RWPE1 (cell line): ENCODE measurements at places on chromosomes 16 and 17.
A peak's percentile ranks its signal among the peaks of the same experiment; 100 is the strongest.

DNA sequence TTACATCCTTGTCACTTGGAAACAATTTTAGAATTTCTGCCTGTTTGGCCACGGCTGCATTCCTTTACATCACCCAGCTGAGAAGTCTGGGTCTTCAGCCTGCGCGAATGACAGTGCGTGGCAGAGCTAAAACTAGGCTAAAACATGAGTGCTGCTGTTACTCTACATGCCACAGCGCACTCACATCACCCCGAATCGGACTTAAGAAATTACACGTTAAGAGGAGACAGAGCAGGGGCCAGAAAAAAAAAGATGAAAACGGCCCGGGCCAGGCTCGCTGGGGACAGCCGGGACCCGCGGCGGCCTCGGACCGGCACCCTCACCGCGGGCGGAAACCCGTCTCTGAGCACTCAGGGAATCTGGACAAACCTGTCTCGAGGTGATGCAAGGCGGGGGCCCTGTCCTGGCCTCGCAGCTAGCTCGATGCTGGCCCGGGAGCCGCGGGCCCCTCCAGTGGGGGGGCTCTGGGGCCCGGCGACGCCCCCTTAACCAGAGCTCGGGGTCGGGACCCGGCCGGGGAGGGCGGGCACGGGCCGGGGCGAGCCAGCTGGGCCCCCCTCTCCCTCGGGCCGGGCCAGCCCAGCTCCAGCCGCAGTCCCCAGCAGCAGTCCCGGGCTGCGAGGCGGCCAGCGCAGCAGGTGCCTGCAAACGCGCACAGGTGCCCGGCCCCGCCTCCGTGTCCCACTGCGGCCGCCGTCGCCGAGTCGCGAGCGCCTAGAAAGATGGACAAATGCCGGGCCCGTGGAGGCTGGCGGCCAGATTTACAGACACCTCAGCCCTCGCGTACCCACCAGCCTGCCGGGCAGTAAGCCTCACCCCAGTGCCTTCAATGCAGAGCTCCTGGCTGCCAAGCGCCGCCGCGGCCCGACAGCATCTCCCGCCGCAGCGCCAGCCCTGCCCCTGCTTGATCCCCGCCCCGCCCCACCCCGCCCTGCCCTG, at the start of gene AKTIP:
Gene AKTIP (minus strand): TSS at position 879 of the 939 bp plus-strand sequence. CDS start 2,950 bp downstream, outside the sequence.
- DNase-seq, result peak; percentile 37

- peak; percentile 35 for DNase-seq
Measured at GRCh38 chr16:82630219-82630618, 3.5 kb downstream of the CDH13 start.

- DNase-seq, result no peak
Measured at GRCh38 chr17:71437166-71437565, 683.7 kb upstream of the SOX9 start.

DNA sequence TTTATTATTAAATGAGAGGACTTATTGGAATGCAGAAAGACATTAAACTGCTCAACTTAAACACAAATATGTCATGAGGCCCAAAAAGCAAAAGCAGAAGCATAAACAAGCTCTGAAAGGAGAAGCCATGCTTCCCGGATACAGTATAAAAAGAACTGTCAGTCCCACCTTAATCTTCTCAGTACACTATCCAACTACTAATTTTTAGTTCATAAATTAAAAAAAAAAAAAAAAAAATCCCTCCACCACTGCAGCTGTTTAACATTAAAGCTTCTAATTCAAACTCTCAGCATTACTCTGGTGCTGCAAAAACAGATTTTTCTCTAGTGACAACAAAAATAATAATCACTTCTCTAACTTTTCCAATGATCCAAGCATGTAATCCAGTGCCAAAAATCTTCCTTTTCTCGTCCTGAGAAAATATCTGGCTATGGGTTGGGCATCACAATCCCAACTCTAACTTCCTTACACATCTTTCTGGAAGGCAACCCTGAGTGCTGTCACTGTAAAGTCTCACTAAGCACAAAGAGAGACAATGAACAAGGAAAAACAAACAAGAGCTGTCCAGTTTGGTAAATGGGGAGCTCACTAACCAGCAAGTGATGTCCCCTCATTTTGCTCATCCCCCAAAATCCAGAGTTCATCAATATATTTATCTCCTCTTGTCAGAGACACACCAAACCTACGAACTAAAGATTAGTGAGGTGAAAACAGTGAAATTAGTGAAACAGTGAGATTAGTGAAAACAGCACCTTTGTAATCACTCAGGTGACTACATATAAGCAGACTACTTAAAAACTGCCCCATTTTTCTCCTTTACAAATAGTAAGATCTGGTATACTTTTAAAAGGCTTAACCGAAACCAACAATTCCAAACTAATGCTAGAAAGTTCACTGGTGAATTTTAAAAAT, 5.5 kb downstream of the USP32 start:
- no peak for DNase-seq

DNA sequence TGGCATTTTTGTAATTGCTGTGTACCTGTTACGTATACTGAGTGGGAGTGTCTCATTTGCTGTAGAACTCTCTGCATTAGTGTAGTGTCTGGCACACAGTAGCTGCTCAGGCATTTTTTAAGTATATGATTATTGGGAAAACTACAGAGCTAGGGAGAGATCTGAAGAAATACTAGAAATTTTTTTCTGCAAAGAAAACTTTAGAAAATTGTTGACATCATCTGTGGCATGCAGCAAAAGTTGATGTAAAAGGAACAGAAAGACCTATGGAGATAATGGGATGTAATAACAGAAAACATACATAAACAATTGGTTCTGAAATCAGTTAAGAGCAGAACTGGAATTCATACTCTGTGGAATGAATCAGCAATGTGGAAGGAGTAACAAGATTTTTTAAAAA, 11.6 kb downstream of the CLTC start:
- DNase-seq, result no peak

DNA sequence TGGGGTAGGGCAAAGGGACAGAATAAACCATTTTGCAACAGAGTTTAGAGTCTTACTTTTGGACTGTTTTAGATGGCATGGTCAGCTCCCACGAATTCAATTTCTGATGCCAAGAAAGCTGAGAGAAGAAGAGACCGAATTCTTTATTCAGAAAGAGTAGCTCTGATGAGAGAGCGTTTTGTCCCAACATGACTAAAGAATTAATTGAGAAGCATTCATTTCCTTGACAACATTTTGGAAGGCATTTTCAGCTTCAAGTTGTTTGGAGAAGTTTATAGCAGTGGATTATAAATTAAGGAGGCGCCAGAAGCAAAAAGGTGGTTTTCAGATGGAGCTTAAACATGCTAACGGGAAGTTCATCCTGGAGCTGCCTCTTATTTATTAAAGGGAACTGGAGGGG, 12.2 kb downstream of the GAN start:
- no peak for DNase-seq

DNA sequence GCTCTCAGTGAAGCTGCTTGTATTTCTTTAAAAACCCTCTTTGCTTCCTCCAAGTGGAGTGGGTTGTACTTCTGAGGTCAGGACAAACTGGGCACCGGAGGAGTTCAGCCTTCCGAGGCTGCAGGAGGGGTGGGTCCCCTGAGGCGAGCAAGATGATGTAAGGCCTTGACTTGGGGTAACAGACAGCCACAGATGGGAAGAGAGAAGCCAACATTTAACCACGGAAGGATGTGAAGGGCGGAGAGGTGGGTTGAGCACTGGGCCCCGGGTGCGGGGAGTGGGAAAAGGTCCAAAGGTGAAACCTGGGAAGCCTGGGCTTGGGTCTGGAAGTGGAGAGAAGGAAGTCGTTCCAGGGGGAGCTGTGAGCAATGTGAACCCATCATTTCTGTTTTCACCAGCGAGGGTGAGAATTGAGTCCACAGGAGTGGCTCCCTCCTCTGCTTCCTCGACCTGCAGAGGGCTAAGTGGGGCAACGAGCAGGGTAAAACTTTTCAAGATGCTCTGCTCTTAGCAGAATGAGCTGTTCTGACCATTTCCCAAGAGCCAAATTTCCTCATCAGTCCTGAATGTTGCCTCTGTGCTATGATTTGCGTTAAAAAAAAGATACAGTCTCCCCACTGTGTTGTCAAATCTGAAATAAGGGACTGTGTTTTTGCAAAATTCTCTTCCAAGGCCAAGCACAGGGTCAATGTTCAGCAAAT, 137.7 kb upstream of the CRHR1 start:
- DNase-seq, result no peak

- DNase-seq, result peak; percentile 78
Measured at GRCh38 chr16:10729104-10730048, 14.3 kb upstream of the NUBP1 start.

DNA sequence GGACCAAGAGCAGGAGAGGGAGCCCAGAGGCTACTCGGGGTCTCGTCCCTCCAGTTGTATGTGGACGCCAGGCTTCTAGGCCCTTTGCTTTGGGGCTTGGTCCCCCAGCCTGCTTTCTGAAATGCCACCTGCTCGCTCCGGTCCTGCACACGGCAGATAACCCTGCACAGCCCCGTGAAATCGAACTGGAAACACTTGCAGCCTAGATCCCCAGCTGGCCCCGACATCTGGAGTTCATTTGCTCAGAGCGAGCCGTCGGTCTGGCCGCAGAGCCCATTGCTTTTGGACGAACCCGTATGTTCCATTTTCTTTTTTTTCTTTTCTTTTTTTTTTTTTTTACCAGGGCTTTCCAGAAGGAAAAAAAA, 22.9 kb downstream of the C1QTNF1 start:
- no peak for DNase-seq

DNA sequence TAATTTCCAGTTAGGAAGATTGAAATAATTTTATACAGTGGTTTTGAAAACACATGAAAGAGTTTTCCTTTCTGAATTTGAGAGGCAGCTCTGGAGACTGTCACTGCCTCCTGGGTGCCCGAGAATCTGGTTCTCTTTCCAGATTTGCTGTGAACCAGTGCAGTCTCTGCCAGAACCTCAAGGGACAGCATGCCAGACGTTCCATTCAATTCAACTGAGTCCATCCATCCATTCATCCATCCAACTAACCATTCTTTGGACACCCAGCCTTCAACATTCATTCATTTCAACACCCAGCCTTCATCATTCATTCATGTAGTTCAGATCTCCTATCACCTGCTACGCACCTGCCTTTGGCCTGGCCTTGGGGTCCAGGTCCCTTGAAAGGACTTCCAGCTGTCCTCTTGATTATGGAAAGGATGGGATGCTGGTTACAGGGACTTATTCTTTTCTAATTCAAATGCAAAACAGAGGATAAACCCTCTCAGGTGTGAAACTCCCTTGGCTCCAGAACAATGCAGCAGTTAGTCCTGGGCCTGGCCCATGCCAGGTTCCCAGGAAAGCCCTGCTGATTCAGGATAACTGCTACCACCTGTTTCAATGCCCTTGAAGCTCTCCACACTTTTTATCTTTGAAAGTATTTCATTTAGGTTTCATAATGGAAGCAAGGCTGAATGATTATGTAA, 68.7 kb downstream of the WSCD1 start:
- DNase-seq, result no peak

DNA sequence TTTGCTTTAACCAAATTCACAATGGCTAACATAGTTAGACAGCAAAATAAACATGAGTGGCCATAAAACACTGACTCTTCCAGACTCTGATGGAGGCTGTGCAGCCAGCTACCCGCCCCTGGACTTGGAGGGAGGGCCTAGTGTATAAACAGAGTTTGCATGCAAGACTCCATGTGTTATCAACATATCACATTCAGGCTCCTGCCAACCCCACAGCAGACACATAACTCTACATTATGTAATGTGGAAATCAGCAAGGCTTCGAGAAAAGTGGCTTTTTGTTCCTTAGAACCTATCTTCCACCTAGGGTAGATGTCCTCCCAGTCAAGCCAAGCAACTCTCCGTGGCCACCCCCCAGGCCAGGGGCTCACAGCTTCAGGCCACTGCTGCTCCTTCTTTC, 19.3 kb upstream of the SOX9 start:
- DNase-seq, result no peak

- DNase-seq, result no peak
Measured at GRCh38 chr16:2253293-2253692, 1.9 kb upstream of the ECI1 start.

- no peak for DNase-seq
Measured at GRCh38 chr17:73393381-73393780, 81.6 kb upstream of the CDC42EP4 start.

GRCh38 chr16:1351582-1352362, at the start of the genes GNPTG and TSR3:
TSS of gene GNPTG (plus strand) at chr16:1351931. CDS start at chr16:1351966, 35 bp downstream.
TSS of gene TSR3 (minus strand) at chr16:1351878. CDS start at chr16:1351804, 74 bp downstream.
- DNase-seq, result peak; percentile 71
